ENCODE measurements at places on chromosomes 11 and 22. TPM values are rescaled to one million over a fixed set of nuclear protein-coding genes. Genes with fewer than 3 reads are reported as not detected.

Gene LMNTD2
- 6.7 TPM for total RNA-seq

GRCh38 chr11:80986421-80987074 lies 1545.7 kb upstream of the TENM4 start:
- DNase-seq: no peak

Gene SLCO2B1
- 15.6 TPM for total RNA-seq

GRCh38 chr11:27553186-27553585 lies 46.6 kb upstream of the LIN7C start:
- no peak for DNase-seq

DNA sequence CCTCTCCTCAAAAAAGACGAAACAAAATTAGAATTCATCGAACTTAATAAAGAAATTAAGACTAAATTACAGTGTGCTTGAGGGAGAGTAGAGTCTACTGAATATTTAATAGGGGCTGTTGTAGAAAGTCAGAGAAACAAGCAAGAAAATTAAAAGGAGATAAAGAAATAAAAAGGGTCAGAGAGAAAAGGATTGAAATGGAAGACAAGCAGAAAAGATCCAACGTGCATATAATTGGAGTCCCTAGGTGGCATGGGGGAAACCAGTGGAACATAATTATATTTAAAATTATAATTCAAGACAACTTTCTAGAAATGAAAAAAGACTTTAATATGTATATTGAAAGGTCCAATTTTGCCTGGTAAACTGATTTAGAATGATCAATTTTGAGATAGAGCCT lies 74.3 kb downstream of the ACER3 start:
- DNase-seq: no peak

- DNase-seq: no peak
Observed at GRCh38 chr11:37108436-37109285, 510.6 kb upstream of the RAG2 start.

- DNase-seq: peak; percentile 45
Observed at GRCh38 chr11:65423516-65424204, 1.1 kb downstream of the NEAT1 start.

Gene MOGAT2
- total RNA-seq: not detected

GRCh38 chr11:70760416-70761020 lies 362.2 kb downstream of the CTTN start:
- DNase-seq: no peak

Gene IL17REL
- not detected for total RNA-seq

DNA sequence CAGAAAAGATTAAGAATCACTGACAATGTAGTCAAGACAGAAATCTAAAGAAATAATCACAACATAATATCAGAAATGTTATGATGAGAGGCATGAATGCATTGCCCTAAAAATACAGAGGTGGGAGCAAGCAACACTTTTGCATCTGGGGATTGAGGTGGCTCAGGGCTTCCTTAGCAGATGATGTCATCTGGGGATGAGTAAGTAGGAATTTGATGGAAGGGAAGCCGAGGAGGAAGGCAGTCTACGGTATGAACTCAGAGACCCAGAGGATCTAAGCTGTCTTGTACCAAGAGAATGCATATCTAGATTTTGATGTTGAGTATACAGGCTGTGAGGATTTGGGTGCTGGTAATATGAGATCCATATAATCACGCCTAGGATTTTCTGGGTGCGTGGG lies 193.0 kb upstream of the SNX19 start:
- no peak for DNase-seq

DNA sequence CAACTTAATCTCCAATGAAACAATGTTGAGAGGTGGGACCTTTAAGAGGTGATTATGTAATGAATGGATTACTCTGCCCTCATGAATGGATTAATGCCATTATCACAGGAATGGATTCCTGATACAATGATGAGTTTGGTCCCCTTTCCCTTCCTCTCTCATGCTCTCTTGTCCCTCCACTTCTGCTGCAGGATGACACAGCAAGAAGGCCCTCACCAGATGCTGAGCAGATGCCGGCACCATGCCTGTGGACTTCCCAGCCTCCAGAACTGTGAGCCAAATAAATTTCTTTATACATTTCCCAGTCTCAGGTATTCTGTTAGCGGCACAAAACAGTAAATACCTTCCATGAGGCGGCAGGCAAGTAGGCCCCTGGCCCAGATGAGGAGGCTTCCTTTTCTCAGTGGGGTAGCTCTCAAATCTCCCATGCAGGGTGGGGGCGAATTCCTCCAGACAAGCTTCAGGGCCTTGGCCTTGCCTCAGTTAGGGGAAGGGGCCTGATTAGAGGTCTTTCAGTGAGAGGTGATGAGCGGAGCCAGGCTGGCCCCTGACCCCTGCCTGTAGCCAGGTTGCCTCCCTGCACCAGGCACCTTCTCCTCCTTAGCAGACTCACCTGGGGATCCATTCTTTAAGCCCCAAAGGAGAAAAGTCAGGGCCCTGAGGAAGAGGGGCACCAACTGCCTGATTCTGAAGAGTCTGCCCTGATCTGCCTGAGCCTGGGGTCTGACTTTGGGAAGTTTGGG lies 86.0 kb downstream of the RRM1 start:
- DNase-seq: no peak

Gene SLC22A8
- total RNA-seq: not detected

Gene OR56A4
- total RNA-seq: not detected

Gene TNNT3
- not detected for total RNA-seq

- DNase-seq: no peak
Observed at GRCh38 chr11:65863889-65864705, 3.9 kb downstream of the MUS81 start.

Gene TRIM48
- total RNA-seq: not detected

Gene AGBL2
- 4.9 TPM for total RNA-seq
